Activated CD8-positive, alpha-beta memory T cell treated with anti-CD3 and anti-CD28 coated beads for 1 hour (primary cell): ENCODE measurements at places on chromosomes 2 and 18.

DNA sequence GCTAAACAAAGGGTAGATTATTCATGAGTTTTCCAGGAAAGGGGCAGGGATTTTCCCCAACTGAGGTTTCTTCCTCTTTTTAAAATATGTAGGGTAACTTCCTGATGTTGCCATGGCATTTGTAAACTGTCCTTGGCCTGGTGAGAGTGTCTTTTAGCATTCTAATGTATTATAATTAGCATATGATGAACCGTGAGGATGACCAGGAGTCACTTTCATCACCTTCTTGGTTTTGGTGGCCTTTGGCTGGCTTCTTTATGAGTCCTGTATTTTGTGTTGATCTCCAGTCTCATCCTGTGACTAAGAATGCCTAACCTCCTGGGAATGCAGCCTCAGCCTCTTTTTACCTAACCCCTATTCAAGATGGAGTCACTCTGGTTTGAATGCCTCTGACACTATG, 391.0 kb upstream of the LINC00305 start:
- DNase-seq = no peak

GRCh38 chr2:237359894-237360780, 53.8 kb downstream of the COL6A3 start:
- DNase-seq = no peak

DNA sequence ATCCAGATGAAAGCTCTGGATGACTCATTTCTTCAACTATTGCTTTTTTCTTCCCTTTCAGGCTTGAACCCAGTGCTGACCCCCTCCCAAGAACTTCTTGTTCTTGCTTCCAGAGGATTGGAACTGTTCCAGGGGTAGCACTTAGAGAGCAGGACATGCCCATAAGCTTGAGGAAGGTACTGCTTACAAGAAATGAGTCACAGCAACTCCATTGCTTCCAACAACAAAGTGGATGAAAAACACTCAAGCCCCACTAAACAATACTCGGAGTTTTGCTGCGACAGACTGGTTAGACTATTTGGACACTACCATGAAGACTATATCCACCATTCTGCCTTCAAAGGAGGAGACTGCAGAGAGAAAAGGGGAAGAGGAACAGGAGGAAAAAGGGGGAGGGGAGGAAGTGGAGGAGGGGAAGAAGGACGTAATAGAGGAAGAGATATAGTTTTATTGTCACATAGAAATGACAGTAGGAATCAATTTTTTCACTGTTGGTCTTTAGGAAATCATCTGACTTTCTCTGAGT, 1.6 kb upstream of the EPC2 start:
- DNase-seq = no peak

GRCh38 chr2:239302083-239302807, 98.6 kb downstream of the HDAC4 start:
- no peak for DNase-seq

DNA sequence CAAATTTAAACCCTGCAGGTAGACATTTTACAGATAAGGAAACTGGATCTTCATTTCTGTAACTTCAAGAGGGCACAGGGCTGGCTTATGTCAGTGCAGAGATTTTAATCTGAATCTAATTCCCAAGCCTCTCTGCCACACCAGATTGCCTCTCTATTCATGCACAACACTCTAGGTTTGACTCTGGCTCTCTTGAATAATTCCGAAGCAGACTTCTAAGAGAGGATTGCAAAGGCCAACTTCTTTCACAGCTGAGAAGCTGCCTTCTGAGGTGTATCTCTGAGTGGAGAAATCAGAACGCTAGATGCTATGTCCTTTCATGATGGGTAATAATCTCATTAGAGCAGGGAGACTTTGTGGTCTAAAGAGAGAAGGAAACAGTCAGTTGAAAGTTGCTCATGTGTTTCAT, 20.1 kb upstream of the MGAT5 start:
- DNase-seq = no peak

GRCh38 chr18:63879709-63880108, 7.8 kb upstream of the SERPINB2 start:
- no peak for DNase-seq

GRCh38 chr2:3319745-3320566, 57.7 kb downstream of the EIPR1 start:
- DNase-seq = no peak

GRCh38 chr2:162106146-162106551, 32.1 kb upstream of the DPP4 start:
- no peak for DNase-seq

DNA sequence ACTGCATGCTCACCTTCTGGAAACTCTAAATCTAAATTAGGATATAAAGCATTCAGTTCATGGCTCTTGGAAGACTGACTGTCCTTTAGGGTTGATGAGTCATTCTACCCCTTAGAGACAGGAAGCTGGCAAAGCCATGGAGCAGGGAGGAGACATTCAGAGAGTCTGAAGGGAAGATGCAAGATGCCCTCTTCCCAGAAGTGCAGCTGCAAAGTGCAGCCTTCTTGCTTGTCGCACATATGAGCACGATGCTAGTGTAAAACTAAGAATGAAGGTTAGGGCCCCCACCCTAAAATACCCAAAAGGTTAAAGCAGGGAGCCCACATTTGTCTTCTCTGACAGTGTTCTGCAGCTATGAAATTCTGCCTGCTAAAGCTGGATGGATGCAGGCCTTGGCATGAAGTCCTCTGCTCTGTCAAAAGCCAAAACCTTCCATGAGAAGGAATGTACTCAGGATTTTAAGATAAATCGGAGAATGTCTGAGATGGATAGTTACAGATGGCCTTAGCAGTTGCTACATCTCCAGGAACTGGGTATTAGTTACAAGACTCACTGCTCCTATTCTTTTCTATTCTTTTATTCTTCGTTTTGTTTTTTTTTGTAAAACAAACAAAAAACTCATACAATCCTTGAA, 89.7 kb downstream of the POLE4 start:
- no peak for DNase-seq

DNA sequence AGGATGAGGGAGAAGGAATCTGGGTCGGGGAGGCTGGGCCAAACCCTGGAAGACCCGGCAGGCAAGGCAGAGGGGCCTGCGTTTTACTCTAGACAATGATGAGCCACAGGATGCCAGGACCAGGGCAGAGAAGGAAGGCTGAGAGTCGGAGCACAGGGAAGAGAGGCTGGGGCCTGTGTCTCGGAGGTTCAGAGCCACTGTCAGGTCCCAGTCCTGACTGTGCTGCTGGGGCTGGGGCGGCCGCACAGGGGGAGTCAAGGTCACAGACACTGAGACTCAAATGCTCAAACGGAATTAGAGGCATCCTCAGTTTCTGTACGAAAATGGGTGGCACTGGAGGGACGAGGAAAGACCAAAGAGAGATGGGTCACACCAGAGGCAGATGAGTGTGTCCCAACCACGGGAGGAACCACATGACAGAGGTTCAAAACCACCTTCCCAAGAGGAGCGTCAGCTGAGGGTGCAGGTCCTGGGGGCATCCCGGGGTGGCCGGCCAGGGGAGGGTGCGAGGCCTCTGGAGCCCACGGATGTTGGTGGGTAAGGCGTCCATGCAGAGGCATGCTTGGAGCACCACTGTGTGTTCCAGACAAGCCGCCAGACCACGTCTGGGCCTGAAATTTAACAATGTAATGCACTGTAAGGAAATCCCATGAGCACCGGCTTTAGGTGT, 14.7 kb downstream of the HDAC4 start:
- DNase-seq = no peak

GRCh38 chr2:198630384-198630783, 826.0 kb downstream of the PLCL1 start:
- DNase-seq = no peak

GRCh38 chr2:66555091-66555490, 120.2 kb downstream of the MEIS1 start:
- no peak for DNase-seq

DNA sequence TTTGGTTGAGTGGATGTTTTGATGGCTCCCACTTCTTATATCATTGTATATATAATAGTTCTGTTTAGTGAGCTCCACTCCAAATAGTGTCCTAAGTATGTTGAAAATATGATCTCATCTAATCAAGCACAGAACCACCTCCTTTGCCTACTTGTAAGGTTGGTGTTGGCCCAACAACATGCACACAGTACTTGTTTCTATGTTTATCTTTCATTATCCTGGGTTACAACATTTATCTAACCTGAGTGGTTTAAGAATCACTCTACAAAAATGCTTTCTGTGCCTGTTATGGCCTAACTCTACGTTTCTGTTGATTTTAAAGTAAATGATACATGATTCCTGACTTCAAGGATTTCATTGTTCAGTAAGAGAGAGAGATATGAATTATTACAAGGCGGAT, 281.9 kb downstream of the FIGN start:
- no peak for DNase-seq

GRCh38 chr18:59593291-59593717, 103.9 kb downstream of the CCBE1 start:
- no peak for DNase-seq

- no peak for DNase-seq
These were observed 31.3 kb upstream of the CREB1 start for GRCh38 chr2:207498427-207498826.

GRCh38 chr2:41924709-41925408, 123.0 kb upstream of the PKDCC start:
- no peak for DNase-seq

- DNase-seq = no peak
These were observed 6.0 kb upstream of the CIB4 start for GRCh38 chr2:26646986-26647672.

- DNase-seq = no peak
These were observed 104.6 kb upstream of the CHRNA1 start for GRCh38 chr2:174868878-174869277.

DNA sequence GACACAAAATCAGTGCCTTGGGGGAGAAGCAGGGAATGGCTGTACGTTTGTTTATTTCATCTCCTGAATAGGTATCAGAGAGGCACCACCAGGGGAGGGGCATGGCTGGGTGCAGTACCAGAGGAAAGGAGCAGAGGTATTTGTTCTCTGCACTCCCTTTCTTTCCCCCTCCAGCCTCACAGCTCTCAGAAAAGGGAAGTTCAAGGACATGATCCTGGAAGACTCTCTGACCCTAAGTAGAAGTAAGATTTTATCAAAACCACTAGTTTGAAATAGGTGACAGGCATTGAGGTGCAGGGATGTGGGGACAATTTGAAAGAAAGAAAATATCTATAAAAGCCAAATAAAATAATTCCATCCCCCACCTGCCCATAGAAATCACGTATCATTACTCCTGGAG, 136.5 kb downstream of the LRRTM1 start:
- DNase-seq = no peak

- no peak for DNase-seq
These were observed 37.2 kb downstream of the DRC1 start for GRCh38 chr2:26438926-26439325.

GRCh38 chr2:74072565-74072964, 75.1 kb downstream of the BOLA3 start:
- DNase-seq = no peak

GRCh38 chr18:2597639-2598038, 26.3 kb downstream of the NDC80 start:
- no peak for DNase-seq

GRCh38 chr2:231909631-231910030, 16.6 kb downstream of the NPPC start:
- no peak for DNase-seq

- DNase-seq = no peak
These were observed 26.2 kb upstream of the SNORC start for GRCh38 chr2:232843834-232844233.

DNA sequence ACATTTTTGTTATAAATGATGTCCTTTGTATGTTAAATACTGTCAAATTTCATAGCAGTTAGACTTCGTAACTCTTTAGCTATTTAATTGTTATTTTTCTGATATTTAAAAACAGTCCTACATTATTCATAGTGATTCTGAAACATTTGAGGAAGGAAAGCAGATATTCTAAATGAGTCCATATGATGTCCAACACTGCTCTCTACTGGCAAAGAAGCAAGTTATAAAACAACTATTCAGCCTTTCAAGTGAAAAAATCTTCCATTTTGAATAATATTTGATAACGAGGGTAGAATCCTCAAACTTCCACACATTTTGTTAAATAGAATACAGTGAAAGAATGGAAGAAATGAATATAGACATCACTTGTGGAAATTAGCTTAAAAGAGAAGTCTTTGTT, 220.8 kb downstream of the GULP1 start:
- no peak for DNase-seq

DNA sequence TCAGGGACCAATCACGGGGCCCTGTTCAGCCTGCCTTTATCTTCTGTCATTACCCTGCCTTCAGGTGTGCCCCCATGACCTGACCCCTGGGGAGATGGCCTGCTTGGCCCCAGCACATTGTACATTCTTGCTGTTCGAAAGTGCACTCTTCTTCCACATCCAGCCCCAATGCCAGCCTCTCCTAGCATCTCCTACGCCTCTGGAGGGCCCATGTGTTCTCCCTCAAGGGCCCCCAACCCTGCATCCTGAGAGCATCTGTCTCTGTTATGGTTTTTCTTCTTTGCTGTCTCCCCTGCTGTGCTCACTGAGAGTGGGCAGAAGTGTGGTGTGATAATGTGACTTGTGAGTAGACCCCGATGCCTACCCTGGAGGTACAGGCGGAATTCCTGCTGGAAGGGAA, 41.5 kb upstream of the OTOS start:
- DNase-seq = no peak

DNA sequence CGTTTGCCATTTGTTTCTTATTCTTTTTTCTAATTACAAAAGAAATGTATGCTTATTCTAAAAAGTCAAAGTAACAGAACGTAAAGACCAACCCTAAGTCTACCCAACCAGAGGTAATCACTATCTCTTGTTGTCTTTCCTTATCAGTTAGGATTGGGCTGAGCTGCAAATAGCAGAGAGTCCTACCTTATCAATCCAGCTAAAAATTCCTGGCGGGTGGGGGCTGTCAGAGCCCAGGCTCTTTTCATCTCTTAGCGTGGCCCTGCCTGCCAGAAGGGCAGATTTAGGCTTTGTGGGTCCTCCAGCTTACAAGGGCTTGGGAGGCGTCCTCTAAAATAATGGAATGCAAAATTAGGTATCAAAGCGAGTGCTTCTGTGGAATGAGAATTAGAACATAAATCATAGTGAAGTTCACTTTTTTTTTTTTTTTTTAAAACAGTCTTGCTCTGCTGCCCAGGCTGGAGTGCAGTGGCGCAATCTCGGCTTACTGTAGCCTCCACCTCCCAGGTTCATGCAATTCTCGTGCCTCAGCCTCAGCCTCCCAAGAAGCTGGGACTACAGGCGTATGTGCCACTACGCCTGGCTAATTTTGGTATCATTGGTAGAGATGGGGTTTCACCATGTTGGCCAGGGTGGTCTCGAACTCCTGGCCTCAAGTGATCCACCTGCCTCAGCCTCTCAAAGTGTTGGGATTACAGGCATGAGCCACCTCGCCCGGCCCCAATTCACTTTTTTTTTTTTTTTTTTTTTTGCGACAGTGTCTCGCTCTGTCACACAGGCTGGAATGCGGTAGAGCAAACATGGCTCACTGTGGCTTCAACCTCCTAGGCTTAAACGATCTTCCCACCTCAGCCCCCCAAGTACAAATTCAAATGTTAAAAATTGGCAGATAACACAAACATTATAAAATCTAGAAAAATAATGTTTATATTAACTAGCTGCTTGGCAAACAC, 57.4 kb upstream of the B3GNT7 start:
- no peak for DNase-seq

- peak; percentile 52 for DNase-seq
These were observed 7.4 kb downstream of the DLX2 start for GRCh38 chr2:172095146-172095904.

GRCh38 chr2:72011791-72012190, 135.9 kb downstream of the CYP26B1 start:
- DNase-seq = no peak

- DNase-seq = no peak
These were observed 164.4 kb downstream of the UPP2 start for GRCh38 chr2:158266111-158266510.

- no peak for DNase-seq
These were observed 145.4 kb downstream of the RTN4 start for GRCh38 chr2:54904836-54905235.

GRCh38 chr2:80070587-80070986, 234.0 kb downstream of the LRRTM1 start:
- DNase-seq = no peak
